ENCODE measurements at places on chromosomes 2 and 18.
A peak's percentile ranks its signal among the peaks of the same experiment; 100 is the strongest.

DNA sequence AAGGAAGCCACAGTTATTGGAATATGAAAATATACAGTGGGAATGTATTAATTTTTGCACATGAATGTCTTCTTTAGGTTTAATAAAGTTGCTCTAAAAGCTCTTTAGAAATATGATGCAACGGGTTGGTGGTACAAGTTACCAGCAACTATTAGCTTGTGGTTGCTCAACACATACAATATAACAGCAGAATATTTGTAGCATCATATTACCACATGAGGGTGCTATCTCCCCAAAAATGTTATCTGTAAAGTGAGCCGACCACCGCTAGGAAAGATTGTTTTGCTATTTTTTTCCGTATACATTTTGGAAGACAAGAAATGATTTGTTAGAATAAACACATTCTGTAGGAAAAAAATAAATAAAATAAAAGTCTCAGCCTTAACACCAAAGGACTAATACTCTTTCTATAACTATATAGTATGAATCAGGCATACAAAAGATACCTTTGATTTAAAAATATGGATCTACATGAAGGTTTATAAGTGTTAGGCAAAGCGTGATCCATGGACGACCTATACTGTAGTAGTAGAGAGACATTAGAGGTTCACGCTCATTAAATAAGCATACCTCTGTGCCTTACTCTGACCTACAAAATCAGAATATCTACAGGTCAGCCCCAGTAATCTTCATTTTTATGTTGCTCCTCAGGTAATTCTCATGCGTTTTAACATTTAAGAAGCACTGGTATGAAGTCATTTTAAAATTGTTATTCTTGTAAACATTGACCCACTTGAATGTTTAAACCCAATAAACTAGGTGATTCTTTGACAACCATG, 1110.6 kb upstream of the ACVR2A start:
- DNase-seq = peak; percentile 10

- no peak for DNase-seq
Measured at GRCh38 chr2:191012346-191012745, 1.6 kb downstream of the STAT1 start.

- no peak for DNase-seq
Measured at GRCh38 chr2:150983314-150983897, 278.3 kb downstream of the RBM43 start.

DNA sequence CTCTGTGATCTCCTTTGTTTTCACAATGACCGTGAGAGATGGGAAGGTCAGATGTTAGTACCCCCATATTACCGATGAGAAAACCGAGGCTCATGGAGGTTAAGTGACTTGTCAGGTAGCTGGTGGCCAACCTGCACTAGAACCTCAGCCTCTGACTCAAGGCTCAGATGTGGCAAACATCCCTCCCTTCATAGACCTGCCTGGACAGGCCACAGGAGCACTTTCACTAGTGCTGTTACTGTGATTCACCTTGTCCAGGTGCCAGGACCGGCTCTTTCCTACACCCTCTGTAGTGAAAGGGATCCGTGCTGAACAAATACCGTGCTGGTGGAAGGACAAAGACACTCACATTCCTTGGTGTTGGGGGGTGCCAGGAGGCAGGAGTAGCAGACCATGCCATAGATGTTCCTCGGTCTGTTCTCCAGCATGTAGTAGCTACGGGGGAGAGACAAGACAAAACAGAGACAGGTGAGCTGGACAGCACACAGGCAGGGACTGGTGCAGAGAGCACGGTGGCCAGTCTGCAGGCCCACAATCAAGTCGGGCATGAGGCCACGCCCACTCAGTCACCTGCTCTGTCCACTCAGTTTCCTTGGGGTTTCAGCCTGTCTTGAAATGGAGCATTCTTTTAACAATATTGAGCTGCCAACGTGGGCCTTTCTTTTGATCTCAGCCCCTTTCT, 65.9 kb downstream of the EDAR start:
- DNase-seq = no peak

DNA sequence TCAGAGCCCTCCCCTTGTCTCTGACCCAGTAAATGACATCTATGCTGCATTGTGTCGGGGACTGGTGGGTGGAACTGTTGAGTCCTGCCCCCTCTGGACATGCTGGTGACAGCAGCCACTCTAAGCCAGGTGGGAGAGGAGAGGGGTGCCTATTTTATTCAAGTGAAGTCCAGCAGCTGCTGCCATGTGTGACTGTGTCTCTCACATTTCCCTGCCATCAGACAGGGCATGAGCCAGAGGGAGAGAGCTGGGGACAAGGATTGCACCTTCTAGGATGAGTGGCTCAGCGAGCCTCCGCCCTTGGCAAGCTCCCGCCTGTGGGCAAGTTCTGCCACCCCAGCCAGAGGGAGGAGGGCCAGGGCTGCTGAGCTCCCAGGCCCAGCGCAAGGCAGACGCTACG, 13.7 kb downstream of the NGEF start:
- no peak for DNase-seq

- no peak for DNase-seq
Measured at GRCh38 chr2:227363756-227364155, 15.3 kb downstream of the TM4SF20 start.

DNA sequence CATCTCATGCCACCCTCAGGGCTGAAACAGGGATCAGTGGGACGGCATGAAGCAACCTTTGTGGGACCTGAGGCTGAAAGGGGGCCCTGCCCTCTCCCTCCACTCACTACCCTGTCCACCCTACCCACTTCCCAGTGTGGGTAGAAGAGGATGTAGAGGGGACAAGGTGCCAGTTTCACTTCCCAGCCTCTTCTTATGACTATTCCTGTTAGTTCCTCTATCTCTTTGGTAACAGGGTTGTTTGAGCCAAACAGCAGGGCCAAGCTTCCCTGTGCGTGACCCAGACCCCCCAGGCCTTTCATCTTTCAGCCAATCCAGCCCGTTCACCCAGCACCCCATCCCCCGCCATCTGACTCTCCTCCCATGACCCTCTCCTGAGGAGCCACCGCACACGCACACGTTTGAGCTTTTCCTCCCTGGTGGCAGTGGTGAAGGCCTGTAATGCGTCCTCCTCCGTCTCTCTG, 82.3 kb downstream of the STPG4 start:
- DNase-seq = no peak

DNA sequence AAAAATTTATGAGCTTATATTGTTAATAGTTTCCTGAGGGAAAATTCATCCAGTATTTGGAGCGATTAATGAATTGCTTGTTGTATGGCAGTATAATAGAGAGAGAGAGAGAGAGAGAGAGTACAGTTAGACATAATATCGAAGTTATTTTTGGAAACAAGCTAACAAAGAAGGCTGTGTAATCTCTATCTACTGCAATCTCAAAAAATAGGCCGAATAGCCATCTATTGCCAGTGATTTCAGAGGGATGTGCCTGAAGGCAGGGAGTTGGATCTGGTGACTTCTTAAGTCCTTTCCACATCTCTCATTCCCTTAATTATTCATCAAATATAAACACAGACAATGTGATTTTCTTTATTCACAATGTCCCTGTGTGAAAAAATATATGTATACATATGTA, 433.1 kb upstream of the RAB12 start:
- DNase-seq = no peak

DNA sequence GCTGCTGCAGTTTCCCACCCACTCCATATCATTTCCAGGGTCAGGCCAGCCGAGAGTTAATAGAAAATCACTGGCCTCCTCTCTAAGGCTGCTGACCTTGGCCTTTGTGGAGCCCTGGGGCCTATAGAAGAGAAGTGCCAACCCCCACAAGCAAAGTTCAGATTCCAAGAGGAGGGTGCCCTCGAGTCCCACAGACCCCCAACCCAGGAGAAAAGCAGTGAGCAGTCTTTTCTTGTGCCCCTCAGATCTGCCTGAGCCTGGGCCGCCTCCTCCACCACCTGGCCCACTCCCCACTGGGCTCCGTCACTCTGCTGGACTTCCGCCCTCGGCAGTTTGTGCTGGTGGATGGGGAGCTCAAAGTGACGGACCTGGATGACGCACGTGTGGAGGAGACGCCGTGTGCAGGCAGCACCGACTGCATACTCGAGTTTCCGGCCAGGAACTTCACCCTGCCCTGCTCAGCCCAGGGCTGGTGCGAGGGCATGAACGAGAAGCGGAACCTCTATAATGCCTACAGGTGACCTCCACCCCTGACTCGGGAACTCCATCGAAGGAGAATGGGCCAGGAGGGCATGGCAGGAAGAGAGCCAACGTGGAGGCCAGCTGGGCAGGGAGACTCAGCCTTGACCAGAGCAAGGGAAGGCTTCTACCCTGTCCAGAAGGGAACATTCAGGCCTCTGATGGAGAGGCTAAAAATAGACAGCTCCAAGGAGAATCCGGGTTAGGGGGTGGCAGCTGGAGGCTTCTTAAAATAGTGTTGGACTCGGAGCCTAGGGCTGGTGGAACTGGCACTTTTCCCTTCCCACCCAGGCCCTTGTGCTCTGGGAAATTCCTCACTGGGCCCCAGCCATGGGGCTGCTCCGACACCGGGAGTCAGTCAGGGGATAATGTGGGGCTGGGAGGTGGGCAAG, 6.2 kb downstream of the PKDCC start:
- no peak for DNase-seq

- no peak for DNase-seq
Measured at GRCh38 chr2:100891906-100892642, 72.1 kb downstream of the NPAS2 start.

GRCh38 chr2:190978389-190979053, 35.5 kb downstream of the STAT1 start:
- DNase-seq = no peak

DNA sequence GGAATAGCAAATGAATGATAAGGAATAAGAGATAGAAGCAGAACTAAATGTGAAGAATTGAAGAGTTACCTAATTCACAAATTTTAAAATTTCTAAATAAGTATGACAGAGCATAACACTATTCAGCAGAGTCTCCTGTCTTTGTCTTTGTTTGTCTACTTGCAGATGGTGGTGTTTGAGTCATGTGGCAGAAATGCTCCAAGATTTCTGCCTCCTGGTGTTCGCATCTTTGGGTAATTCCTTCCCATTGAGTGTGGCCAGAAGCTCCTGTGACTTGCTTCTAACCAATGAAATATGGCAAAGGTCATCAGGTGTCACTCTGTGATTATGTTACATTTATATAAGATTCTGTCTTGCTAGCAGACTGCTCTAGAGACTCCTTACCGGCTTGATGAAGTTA, 45.6 kb upstream of the GALNT3 start:
- no peak for DNase-seq

- DNase-seq = no peak
Measured at GRCh38 chr18:59909289-59910036, 9.7 kb downstream of the PMAIP1 start.

- no peak for DNase-seq
Measured at GRCh38 chr18:56615738-56616520, 22.5 kb downstream of the TXNL1 start.

DNA sequence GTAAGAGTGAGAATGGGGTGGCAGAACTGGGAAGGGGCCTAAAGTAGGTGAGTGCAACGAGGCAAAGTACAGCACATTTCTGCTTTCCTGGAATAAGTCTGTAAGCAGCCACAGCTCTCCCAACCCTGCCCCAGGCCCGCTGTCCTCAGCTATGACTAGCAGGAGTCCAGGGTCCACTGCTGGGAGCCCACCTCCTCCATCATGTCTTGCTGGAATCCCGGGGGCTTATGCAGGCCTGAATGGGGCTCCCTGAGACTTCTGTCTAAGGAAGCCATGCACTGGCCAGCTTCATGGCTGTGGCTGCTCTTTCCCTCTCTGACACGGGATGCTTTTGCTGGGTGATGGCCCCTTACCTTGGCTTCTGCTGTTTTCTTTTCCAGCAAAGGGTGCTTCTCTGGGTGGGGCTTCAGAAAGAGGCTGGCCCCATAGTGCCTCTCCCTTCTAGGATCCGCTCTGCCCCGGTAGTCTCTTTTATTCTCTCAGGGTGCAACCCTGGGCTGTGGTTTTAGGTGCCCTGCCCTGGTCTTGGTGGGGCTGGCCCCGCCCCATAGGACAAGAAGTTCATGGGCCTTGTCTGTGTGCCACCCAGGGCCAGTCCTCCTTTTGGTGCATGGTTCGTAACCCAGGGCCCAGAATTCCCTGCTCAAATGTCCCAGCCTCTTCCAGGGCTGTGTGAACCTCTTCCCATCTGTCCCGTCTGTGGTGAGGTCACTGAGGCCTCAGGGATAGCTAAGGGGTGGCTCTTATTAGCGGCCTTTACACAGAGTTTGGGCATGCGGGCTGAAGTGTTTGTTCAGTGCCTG, 33.8 kb upstream of the POLE4 start:
- DNase-seq = no peak

DNA sequence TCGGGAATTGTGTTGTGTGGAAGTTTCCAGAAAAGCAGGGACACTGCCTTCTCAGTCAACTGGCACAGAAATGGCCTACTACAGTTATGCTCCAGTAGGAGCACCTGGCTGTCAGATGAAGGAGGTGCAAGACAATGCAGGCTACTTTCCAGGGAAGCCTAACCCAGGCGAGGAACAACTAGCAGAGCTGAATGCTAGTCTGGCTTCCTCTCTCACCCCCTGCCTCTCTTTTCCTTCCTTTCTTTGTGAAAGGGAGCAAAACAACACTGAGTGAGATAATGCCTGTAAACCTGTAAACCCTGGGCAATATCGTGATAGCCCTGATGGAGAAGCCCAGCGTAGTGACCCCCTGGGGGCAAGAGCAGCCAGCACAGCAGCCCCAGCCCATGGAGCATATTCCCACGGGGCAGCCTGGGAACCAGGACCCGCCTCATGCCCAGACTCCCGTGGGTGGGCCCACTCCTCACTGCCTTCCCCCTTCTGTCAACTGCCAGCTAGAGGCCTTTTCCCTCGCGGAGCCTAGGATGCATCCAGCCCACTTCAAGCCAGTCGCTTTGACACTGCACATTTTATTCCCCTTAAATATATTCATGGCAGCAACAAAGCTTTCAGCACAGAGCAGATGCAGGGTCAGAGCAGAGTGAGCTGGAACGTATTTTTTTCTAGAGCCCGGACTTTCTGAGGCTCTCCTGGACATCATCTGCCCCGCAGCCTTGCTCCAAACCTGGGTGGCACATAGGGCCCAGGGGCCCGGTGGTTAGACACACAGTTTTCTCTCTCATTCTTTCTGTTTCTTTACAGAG, 77.0 kb downstream of the PDCL3 start:
- DNase-seq = no peak

DNA sequence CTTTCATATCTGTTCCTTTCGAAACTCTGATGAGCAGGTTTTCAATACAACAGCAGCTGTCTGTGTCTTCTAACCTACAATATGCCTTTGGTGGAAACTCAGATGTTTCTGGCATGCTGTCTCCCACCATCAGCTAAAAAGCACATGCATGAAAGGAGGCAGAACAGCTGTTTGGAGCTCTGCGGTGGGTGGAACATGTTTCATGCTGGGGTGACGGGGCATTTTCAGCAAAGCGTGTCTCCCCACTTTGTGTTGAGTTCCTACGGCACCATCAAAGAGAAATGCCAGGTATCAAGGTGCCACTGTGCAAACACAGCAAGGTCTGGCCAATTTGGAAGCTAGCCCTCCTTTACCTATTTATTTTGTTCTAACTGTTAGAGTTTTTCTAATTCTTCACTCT, 290.1 kb downstream of the CLIP4 start:
- DNase-seq = no peak

GRCh38 chr2:28930205-28930604, 35.7 kb downstream of the WDR43 start:
- DNase-seq = no peak

GRCh38 chr2:24359129-24360049, 947 bp downstream of the ITSN2 start:
- DNase-seq = no peak
